ENCODE measurements at places on chromosomes 16 and 17.
A peak's percentile ranks its signal among the peaks of the same experiment; 100 is the strongest.

DNA sequence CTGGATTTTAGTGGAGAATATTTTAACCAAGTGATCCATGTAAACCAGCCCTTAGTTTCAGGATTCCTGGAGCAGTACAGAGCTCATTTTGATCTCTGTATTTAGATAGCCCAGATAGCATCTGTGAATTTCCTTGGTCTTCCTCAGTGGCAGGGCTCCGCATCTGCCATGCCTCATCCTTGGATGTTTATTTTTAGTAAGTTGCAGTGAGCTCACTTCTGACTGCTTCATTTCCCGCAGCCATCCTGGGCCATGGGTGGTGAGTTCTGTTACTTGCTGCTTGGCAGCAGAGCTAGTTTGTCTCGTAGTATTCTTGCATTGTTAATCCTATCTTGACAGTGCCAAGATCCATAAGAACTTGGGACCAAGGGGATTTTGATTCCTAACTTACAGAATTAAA lies 33.7 kb downstream of the IST1 start:
- peak; percentile 43 for DNase-seq

- no peak for DNase-seq
Observed at GRCh38 chr17:44293509-44294226, 14.7 kb upstream of the RUNDC3A start.

- DNase-seq, result no peak
Observed at GRCh38 chr16:69889295-69889964, 61.7 kb upstream of the CLEC18A start.

DNA sequence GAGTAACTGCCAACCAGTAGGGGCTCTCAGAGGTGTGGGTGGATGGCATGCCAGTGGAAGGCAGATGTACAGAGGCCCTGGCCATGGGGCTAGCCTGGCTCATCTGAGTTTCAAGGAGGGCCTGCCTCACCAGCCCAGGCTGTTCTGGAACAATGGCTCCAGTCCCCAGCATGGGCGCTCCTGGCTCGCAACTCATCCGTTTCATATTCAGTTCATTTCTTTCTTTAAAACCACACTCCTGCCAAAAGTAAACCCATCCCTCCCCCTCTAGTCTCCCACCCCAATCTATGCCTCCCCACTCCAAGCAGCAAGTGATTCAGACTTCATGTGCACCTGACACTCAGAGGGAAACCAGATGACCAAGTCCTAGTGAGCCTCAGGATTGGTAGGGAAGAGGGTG lies 2.4 kb downstream of the CCL13 start:
- DNase-seq, result no peak

- DNase-seq, result no peak
Observed at GRCh38 chr16:84054271-84054670, 11.7 kb upstream of the SLC38A8 start.

- DNase-seq, result no peak
Observed at GRCh38 chr16:86966777-86967176, 350.4 kb downstream of the C16orf95 start.

GRCh38 chr17:39014044-39014794 lies 47.0 kb upstream of the FBXO47 start:
- DNase-seq, result no peak

DNA sequence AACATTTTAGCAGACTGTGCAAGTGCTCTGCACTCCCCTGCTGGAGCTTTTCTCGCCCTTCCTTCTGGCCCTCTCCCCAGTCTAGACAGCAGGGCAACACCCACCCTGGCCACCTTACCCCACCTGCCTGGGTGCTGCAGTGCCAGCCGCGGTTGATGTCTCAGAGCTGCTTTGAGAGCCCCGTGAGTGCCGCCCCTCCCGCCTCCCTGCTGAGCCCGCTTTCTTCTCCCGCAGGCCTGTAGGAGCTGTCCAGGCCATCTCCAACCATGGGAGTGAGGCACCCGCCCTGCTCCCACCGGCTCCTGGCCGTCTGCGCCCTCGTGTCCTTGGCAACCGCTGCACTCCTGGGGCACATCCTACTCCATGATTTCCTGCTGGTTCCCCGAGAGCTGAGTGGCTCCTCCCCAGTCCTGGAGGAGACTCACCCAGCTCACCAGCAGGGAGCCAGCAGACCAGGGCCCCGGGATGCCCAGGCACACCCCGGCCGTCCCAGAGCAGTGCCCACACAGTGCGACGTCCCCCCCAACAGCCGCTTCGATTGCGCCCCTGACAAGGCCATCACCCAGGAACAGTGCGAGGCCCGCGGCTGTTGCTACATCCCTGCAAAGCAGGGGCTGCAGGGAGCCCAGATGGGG lies 3.1 kb downstream of the GAA start:
- DNase-seq, result no peak

- DNase-seq, result no peak
Observed at GRCh38 chr16:57149391-57149790, 36.4 kb downstream of the PSME3IP1 start.

DNA sequence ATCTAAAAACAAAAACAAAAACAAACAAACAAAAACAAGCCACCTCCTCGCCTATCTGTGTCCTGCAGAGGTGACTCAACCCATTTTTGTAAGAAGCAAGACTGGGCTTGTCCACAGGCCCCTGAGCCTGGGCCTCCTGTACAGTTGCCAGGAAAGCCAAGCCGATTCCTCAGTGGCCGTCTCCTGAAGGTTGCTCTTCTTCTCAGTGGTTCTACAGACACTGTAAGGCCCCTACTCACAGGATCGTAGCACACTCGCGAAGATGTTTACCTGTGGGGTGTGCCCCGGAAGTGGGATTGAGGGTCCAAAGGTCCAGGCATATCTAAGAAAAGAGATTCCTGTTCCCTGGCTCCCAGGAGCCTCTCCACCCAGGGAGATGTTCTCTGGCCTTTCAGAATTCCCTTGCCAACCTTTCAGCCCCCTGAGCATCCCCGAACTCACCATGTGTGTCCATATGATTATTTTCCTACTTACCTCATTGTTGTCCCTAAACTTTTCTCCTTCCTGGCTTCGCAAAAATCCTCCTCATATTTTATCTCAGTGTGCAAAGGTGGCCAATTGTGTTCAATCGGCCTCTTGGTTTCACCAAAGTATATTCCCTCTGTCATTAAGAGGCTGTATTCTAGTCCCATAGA lies 7.5 kb upstream of the CES3 start:
- no peak for DNase-seq

GRCh38 chr17:39787041-39787440 lies 49.3 kb downstream of the GRB7 start:
- DNase-seq, result no peak

GRCh38 chr17:61498042-61498994 lies 46.1 kb downstream of the TBX4 start:
- no peak for DNase-seq

DNA sequence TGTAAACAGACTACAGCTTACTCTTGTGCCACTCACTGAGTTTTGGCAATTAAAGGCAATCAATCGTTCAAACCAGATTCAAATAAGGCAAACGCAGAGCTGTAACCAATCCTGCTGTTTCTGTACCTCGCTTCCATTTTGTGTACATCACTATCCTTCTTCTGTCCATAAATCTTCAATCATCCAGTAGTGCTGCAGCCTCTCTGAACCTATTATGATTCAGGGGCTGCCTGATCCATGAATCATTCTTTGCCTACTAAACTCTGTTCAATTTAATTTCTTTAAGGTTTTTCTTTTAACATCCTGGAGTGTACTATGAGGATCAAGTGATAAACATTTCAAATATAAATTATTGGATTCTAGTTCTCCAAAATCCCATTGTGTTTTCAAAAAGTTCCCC lies 93.9 kb downstream of the CEP112 start:
- DNase-seq, result no peak

DNA sequence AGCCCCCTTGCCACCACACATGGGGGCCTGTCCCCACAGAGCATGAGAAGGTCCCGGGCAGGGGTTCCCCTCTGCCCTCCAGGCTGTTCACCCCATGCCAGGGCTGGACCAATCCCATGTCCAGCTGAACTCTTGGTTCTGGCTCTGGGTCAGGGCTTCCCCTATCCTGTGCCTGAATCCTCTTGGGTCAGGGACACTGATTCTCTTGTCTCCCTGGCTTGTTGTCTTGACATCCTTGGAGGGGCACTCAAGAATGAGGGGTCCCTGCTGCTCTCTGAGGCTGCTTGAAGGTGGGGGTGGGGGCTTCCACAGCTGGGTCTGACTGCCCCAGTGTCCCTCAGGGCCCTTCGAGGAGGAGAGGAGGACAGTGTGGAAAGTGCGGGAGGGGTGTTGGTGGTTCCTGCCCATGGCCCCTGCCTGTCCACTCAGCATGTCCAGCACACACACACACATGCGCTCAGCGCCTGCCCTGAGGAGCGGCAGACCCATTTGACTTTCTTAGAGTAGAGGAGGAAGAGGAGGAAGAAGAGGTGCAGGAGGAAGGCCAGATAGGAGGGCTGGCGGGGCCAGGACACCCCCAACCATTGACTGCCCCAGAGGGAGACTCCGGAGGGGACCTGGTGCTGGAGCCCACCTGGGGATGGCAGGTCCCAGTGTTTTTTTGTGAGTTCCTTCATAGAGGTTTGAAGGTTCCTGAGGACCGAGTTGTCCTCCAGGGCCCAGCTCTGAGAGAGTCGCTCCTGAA lies 47.0 kb downstream of the TNFRSF13B start:
- no peak for DNase-seq

GRCh38 chr16:62077998-62078397 lies 41.8 kb upstream of the CDH8 start:
- no peak for DNase-seq

DNA sequence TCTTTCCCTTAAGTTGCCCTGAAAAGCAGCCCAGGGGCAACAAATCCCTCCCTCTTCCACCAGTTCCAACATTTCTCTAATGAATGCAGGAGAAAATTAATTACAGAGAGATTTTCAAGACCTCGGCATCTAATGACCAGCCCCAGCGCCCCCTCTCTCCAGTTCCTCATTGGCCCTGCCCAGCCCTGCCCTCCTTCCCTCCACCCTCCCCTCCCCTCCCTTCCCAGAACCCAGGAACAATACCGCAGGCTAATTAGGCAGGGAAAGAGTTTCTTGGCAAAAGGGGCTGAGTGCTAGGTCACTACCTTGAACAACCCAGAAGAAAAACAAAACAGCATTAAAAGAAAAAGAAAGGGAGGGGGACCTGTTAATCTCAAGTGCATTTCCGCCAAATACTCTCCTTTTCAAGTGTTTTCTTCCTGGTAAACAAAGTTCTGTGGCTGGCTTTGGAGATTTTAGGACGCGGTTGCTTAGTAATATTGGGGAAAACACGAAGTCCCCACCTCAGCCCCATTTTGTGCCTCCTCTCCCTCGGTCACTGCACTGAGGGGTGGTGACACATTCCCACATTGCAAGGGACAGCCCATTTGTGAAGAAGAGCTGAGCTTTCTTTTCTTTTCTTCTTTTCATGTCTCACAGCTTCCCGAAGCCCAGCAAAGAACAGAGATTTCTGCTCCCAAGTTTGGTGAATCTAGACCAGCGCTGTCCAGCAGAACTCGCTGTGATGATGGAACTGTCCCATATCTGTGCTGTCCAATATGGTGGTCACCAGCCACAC lies 215.4 kb downstream of the SOX9 start:
- peak; percentile 39 for DNase-seq

- no peak for DNase-seq
Observed at GRCh38 chr16:87390641-87391323, 1.4 kb upstream of the MAP1LC3B start.

- DNase-seq, result no peak
Observed at GRCh38 chr17:80116921-80117380, 15.6 kb downstream of the GAA start.

DNA sequence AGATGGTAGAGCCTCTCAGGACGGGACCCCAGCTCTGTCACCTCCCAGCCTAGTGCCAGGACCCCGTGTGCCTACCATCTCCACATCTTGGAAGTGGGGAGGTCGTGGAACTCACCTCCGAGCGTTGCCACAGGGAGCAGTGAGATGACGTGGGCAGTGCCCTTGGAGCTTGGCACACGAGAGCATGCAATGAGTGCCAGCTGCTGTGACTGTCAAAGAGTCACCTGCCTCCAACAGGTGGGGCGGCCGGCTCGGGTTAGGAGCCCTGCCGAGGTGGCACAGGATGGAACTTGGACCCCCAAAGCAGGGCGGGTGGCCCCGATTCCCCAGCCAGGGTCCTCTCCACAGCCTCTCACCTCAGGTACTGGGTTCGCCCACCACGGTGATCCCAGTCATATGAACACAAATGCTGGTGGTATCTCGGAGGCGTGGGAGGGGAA lies 5.5 kb downstream of the VPS4A start:
- DNase-seq, result no peak

DNA sequence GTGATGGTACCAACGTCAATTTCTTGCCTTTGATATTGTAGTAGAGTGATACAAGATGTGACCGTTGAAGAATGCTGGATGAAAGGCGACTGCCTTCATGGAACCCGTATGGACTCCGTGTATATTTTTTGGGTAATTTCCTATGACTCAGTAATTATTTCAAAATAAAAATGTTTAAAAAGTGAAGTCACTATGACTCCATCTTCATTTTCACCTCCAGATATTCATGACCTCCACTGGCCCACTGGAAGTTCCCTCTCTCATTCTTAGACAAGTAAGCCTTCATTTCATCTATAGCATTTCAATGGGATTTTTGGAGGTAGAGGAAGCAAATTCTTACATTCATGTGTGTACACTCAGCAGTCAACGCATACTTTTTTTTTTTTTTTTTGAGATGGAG lies 111.8 kb upstream of the NUDT7 start:
- no peak for DNase-seq

DNA sequence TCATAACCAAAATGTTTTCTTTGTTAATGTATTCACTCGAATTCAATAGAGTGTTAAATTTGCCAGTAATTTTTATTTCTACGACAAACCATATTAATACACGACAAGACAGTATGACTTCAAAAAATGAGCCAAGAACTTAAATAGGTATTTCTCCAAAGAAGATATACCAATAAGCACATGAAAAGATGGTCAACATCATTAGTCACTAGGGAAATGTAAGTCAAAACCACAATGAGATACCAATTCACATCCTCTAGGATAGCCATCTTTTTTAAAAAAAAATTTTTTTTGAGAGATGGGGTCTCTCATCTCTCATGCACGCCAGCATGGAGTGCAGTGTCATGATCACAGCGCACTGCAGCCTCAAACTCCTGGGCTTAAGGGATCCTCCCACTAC lies 5.0 kb upstream of the MEIOC start:
- no peak for DNase-seq

- DNase-seq, result no peak
Observed at GRCh38 chr17:10623737-10624338, 33.3 kb downstream of the MYH3 start.

DNA sequence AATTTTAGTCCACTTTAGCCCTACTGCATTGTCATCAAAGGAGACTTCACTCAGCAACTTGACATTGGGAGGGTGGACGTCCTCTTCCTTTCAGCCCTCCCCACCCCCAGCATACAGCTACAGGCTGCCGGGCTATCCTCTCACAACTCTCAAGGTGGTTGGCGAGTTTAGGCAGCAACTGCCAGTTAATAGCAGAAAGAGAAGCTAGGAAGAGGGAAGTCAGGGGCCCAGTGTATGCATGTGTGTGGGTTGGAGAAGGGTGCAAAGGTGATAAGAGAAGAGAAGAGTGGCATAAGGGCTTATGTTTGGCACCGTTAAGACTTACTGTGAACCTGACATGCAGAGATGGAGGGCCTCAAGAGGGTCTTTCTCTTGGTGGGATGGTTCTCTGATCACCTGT lies 31.8 kb downstream of the CCL4 start:
- DNase-seq, result no peak

DNA sequence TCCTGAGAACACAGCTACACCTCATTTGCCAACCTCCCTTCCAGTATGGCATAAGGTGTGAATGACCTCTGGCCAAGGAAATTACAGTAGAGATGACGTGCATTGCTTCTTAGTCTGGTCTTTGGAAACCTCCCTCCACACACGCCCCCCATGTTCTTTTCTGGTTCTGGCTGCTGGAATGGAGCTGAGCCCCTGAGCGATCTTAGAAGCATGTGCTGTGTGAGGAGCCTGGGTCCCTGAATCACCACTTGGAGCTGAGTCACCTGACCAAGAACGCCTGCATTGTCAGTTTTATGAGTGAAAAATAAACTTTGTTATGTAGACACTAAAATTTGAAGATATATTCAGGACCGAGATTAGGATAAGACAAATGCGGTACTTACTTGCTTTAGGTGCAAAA lies 51.4 kb downstream of the HS3ST3A1 start:
- no peak for DNase-seq
